ENCODE measurements at places on chromosomes 7 and 10.

- no peak for DNase-seq
Observed at GRCh38 chr10:5073659-5074058, 20.6 kb upstream of the AKR1C3 start.

DNA sequence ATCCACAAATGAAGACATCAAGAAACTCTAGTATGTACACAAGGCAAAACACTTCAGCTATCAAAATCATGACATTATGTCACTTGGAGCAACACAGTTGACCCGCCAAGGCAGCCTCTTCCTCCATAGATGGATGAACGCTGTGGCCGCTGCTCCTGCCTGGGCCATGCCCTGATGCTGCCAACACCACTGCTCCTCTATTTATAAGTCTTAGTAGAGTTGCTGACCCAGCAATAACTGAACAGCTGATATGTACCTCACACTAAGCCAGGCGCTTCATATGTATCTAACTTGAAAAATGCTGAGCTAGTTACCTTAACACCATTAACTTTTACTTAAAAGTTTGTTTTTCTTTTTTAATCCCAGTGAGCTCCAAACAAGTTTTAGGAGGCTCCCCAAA is 131.9 kb downstream of the LYZL1 start:
- no peak for DNase-seq

DNA sequence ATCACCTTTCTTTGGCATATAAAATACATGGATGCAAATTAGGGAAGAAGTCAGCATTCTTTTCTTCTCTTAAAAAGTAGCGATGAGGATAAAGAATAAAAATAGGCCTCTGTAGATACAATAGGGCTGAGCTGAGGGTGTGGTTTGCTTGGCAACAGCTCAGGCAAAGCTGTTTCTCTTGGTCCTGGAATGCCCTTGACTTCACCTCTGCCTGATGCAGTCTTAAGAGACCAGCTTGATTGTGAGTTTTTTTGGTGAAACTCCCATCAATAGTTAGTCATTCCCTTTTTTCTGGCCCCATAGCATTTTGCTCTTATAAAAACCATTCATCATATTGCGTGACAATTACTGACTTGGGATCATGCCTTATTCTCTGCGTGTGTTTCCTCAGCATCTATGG is 42.1 kb upstream of the MKLN1 start:
- no peak for DNase-seq

DNA sequence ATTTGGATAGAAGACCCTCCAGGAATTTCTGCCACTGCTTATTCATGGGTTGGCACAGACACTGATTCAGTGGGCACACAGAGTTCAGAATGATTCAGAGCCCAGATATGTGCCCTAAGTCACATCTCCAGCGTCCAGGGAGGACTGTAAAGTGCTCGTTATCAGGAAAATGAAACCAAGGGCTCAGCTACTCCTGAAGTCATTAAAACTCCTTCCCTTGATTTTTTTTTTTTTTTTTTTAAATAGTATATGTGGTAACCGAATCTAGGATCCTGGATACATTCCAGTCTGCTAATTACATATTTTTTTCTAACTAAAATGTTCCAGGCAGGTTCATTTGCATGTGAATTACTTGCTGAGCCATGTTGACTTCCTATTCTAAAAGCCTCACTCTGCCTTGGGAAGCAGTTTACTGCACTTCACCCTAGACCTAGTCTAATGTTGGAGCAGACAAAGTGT is 34.7 kb downstream of the MET start:
- DNase-seq, result no peak

GRCh38 chr7:48173756-48174382 is 2.6 kb downstream of the ABCA13 start:
- DNase-seq, result no peak

- DNase-seq, result no peak
Observed at GRCh38 chr7:26858241-26858715, 6.1 kb downstream of the SKAP2 start.

DNA sequence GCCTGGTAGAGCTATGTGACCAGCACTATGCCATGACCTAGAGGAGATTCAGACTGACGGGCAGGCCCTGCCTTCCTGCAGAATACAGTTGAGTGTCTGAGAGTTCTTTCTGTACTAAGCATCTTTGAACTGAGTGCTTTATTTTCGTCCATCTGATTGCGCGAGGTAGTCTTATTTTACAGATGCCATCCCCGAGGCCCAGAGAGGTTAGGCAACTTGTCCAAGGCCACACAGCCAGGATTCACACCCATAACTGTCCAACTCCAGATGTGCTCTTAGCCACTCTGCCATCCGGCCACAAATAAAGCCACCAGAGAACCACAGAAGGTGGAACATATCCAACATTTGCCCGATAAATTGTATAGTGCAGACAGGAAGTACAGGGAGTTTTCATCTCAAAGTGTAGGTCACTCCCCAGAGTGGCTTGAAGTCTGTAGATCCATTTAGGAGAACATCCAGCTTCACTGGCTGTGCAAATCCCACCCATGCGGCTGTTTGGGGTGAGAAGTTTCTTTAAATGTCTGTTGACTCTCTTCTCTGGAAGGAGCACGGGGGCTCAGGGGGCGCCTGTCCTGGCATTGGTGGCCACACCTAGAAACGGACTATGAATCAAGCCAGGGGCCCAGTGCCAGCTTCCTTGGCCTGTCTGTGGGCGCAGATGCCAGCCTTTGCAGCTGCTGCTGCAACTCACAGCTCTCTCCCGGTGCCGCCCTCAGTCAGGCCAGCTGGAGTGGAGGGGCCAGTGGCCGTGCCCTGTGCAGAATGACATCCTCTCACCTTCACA is 11.1 kb downstream of the CHST3 start:
- no peak for DNase-seq

GRCh38 chr7:91397096-91397495 is 132.9 kb downstream of the FZD1 start:
- no peak for DNase-seq

DNA sequence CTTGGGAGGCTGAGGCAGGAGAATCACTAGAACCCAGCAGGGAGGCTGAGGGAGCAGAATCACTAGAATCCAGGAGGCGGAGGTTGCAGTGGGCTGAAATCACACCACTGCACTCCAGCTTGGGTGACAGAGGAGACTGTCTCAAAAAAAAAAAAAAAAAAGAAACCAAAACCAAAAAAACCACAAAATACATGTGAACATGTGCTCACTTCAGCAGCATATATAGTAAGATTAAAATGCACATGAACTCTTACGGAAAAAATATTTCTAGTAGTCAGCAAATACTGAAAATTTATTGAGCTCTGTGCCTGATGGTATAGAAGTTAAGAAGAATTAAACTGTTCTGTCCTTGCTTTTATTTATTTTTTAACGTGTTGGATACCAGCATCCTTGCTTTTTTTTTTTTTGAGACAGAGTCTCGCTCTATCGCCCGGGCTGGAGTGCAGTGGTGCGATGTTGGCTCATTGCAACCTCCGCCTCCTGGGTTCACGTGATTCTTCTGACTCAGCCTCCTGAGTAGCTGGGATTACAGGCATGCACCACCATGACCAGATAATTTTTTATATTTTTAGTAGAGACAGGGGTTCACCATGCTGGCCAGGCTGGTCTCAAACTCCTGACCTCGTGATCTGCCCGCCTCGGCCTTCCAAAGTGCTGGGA is 9.6 kb upstream of the ZNF487 start:
- no peak for DNase-seq

DNA sequence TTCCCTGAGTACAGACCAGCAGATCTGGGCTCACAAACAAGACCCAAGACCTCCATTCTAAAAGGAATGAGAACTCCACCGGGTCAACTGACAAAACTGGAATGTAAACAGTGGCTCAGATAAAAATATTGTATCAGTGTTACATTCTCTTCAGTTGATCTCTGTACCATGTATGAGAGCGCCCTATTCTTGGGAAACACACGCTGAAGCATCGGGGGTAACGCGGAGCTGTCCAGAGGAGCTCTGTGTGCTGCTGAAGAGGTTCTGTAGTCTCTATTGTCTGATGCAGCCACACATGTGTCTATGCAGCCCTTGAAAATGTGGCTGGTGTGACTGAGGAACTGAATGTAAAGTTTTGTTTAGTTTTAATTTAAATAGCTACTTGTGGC is 39.7 kb downstream of the HIPK2 start:
- DNase-seq, result no peak

GRCh38 chr10:8086315-8086714 is 31.8 kb downstream of the GATA3 start:
- no peak for DNase-seq

DNA sequence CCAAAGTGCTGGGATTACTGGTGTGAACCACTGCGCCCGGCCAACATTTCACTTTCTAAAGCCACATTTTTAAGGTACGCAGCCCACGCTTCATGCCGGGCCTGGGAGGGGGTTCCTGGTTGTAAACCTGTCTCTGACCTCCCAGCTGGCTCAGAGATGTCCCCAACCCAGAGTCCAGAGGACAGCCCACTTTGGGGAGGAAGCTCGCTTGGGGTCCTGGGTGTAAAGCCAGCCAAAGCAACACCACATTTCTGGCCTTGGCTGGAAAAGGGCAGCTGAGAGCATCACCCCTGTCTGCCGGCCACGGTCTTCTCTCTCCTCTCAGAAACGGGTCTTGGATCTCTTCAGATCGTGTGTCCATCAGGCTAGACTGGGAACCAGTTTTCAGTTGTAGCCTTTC is 23.9 kb upstream of the PITRM1 start:
- no peak for DNase-seq

DNA sequence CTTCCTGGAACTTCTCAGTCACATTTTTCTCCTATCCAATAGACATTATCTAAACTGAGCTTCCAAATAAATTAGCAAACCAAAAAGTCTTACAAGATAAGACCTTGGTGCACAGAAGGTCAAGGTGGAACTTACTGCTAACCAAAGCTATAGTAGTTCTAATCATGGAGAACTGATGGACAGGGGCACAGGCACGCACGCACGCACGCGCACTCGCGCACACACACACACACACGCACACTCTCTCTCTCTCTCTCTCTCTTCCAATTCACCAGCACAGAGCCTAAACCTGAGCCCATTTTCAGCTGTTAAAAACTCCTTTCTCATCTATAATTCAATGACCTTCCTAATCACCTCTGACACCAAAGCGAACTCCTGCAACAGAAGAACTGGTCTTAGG is 7.5 kb downstream of the FGFR2 start:
- DNase-seq, result no peak

GRCh38 chr7:100865938-100866728 is 1.1 kb upstream of the TRIP6 start:
- no peak for DNase-seq

DNA sequence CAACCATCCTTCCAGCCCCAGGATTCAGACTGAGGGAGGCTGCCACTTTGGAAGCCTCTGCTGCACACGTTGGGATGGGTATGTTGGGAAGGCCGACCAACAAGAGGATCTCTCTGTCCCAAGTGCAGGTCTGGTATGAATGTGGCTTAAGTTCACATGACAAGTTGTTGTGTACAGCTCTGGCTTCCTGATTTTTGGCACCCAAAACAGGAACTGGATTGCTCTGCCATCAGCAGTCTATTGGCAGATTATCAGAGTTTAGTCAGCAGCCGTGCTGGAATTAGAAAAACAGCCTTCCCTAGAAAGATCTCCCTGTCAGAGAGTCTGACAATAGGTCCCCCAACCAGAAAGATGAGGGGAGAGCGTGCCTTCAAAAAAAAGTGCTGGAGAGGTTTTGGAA is 66.9 kb downstream of the GOLGA7B start:
- DNase-seq, result no peak

DNA sequence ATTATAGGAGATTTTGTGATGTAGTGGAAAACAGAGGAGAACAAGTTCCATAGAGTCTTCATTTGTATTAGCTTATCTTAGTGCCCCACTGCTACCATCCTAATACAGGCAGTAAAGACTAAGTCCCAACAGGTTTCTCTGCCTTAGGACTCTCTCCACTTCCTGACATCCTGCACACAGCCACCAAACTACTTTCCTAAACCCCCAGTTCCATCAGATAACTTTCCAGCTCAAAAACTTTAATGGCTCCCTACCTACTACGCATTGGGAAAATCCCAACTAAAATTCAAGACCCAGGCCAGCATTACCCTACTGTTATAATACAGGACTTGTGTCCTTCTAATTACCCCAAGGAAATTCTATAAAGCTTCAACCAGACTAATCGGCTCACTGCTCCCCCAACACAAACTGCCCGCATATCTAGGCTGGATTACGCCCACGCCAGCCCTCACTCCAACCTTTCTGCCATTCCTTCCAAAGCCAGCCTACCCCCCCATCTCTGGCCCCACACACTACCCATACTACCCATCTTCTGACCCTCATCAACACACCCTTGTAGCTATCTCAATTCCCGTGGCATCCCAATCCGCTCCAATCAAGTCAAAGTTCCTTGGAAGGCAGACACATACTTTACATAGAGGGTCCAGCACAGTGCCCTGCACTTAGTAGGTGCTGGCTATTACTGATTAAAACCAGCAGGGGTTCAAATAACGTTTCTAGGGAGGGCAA is 1.4 kb downstream of the IDE start:
- no peak for DNase-seq

DNA sequence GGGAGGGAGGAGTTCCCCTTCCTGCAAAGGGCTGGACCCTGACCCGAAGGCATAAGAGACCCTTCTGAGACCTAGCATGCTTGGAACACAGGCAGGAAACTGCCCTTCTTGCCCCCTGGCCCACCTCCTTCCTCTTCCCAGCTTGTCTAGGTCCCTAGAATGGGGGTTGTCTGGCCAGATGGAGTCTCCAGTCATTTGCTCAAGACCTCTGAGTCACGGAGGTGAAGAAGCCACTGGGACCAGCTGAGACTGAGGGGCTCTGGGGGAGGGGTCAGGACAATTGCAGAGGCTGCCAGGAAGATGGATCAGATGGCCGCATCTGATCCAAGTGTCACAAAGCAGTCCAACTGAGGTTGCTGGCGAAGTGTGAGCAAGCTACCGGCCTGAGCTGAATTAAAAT is 46.2 kb downstream of the COL13A1 start:
- DNase-seq, result no peak

- DNase-seq, result no peak
Observed at GRCh38 chr7:70416347-70416985, 715.5 kb upstream of the GALNT17 start.

DNA sequence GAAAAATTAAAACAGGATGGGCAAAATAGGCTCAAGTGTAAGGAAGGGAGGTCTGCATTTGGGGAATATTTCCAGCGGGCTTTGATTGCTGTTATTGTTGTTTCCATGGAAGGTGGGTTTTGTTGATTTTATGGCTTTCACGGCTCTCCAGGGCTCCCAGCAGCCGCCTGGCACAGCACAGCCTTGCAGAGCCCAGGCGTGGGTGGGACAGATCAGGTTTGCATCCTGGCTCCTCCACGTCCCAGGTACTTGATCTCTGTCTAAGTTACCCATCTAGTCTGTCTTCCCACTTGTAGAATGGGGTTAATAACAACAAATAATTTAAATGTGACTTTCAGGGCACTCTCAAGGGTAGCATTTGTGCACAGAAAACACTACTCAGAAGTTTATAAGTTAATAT is 45.2 kb downstream of the HTR5A start:
- DNase-seq, result no peak

DNA sequence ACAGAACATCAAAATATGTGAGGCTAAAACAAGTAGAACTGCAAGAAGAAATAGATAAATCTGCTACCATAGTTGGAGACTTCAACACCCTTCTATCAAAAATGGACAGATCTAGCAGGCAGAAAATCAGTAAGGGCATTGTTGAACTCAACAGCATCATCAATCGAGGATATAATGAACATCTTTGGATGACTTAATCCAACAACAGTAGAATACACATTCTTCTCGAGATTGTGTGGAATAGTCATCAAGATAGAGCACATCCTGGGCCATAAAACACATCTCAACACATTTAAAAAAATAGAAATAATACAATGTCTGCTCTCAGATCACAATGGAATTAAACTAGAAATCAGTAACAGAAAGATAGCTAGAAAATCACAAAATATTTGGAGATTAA is 9.9 kb downstream of the IGFBP1 start:
- DNase-seq, result no peak

GRCh38 chr7:137871170-137871915 is 24.6 kb upstream of the DGKI start:
- no peak for DNase-seq

Measured in GM12878 (cell line).